ENCODE measurements at places on chromosomes 3 and 15.
A peak's percentile ranks its signal among the peaks of the same experiment; 100 is the strongest.

GRCh38 chr15:81752546-81752942 lies 293.3 kb downstream of the MEX3B start:
- DNase-seq, result peak; percentile 46

DNA sequence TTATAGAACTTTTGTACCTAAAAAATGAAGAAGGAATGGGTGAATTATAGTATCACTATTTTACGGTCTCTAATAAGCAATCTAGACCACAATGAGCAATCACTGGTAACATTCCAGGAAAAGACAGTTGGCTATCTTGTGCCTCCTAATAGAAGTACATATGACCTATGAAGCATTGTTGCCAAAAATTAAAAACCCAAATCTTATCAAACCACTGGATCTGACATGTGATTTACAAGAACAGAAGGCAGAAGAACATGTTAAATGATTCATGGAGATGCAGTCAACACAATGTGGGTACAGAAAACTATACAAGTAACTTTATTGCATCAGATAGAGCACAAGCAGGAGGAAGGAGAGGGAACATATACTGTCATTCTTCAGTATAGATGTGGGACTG lies 14.5 kb upstream of the HYKK start:
- no peak for DNase-seq

- no peak for DNase-seq
Measured at GRCh38 chr3:146503461-146504202, 34.3 kb upstream of the PLSCR2 start.

- no peak for DNase-seq
Measured at GRCh38 chr3:71625676-71626075, 42.1 kb upstream of the FOXP1 start.

- DNase-seq, result no peak
Measured at GRCh38 chr3:140377644-140378043, 300.2 kb upstream of the TRIM42 start.

DNA sequence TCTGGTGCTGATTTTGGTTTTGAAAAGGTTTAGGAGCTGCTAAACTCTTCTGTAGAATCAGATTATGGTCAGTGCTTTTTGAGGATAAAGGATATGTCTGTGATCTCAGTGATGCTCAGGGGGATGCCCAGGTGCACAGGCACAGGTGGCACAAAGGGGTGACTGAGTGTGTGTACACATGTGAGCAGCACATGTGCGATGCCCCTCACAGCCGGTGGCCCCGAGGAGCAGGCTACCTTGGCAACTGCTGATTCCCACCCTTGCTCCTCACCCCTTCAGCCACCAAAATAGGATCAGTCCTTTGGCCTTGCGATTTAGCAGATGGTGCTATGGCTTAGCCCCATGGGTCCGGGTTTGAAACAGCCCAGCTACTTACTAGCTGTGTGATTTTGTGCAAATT lies 51.1 kb downstream of the POMGNT2 start:
- DNase-seq, result no peak

DNA sequence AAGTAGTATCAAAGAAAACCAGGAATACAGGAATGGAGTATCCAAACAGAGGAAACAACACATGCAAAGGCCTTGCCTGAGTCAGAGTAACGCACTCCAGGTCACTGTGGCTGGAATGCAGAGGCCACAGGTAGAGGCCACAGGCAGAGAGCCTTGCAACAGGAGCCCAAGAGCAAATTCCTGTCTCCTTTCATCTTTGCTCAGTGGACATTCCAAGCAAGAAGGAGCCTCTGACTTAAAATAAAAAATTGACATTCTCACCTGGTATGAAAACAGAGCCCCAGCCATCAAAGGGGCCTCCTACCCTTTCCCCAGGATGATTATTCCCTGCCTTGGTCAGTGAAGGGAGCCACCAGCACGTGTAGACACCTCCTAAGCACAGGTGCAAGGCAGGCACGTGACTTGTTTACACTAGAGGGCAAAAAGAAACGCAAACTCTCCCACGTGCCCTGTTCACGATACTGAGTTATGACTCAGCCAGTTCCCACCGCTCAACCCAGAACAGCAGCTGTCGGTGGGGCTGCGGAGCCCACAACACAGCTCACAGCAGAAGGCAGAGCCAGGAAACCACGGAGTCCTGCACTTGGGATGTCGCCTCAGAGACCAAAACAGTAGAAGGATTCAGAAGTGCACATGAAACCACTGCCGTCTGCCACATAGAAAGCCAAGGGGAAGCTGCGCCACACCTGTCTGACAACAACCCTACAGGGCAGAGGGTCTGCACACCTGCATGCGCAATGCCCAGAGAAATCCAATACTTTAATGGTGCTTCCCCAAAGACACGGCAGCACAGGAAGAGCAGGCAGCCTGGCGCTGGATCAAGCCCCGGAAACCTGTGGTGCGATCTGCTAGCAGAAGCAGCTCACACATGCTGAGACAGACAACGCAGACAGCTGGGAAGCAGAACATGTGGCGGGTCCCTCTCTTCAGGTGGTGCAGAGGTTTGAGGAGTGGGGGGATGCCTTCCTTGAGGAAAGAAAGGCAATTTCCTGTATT lies 52.1 kb downstream of the ITGB5 start:
- DNase-seq, result peak; percentile 99
